ENCODE measurements at places on chromosomes 13 and 19.

GRCh38 chr13:33194820-33195692, 90.5 kb downstream of the STARD13 start:
- no peak for DNase-seq

- no peak for DNase-seq
These were observed 37.6 kb upstream of the FLT1 start for GRCh38 chr13:28532388-28533124.

DNA sequence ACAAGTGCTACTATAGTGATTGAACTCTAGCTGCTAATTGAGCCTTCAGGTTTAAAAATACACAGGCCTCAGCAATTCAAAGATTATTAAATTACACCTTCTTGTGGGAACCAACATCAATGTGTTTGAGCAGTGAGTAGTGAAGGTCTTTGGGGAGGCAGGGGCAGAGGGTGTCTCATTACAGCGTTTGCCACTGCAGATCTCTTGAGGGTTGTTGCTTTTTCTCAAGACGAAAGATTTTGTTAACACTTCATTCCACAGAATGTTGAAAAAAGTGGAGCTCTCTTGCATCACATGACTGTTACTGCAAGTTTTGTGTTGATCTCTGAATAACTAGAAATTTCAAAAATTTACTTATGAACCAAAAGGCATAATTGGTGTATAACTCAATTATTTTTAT, 253.6 kb downstream of the ATP8A2 start:
- DNase-seq, result no peak

DNA sequence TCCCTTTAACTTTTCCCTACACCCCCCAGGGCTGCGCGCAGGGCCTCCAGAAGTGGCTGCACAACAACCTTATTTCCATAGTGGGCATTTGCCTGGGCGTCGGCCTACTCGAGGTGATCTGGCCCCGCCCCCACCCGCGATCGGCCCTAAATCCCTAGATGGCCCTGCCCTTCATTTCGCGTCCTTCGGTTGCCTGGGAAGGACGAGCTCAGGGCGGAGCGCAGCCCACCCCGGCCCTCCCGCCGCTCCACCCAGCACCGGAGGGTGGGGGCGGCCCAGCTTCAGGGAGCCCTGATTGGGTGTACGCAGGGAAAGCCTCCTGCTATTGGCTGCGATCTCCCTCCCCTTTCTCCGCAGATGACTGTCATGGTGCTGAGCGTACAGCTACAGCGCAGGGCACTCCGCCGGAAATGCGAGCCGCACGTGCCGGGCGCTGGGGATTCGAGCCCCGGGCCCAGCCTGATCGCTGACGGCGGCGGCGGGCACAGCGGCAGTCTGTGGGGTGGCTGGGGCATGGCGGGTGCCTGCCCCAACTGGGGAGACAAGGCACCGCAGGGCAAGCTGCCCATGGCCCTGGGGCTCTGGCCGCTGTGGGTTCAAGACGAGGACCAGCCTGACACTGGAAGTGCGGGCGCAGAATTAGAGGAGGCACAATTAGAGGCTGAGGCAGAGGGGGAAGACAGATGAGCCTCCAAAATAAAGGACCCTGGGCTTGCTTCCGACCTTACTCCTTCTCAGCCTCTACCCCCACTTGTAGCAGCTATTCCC, 4.3 kb downstream of the CD37 start:
- no peak for DNase-seq

GRCh38 chr13:24671386-24672113, 8.7 kb upstream of the ATP12A start:
- DNase-seq, result peak; percentile 39

- DNase-seq, result no peak
These were observed 5.4 kb upstream of the PLAUR start for GRCh38 chr19:43675269-43675879.

DNA sequence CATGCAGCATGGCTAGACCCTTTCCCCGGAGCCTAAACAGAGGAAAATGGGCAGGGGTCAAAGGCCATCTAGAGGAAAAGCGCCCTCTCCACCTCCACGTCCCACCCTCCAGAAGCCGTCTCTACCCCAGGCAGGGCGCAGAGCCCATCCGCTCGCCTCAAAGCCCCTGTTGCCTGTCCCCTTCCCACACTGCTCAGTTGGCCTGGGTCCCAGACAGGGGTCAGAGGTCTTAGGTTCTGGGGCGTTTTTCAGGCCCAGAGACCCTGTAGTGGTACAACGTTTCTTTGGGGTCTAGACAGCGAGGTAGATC, 285 bp downstream of the TMEM143 start:
- DNase-seq, result no peak

- no peak for DNase-seq
These were observed 1255.8 kb downstream of the SLITRK5 start for GRCh38 chr13:88926890-88927502.

DNA sequence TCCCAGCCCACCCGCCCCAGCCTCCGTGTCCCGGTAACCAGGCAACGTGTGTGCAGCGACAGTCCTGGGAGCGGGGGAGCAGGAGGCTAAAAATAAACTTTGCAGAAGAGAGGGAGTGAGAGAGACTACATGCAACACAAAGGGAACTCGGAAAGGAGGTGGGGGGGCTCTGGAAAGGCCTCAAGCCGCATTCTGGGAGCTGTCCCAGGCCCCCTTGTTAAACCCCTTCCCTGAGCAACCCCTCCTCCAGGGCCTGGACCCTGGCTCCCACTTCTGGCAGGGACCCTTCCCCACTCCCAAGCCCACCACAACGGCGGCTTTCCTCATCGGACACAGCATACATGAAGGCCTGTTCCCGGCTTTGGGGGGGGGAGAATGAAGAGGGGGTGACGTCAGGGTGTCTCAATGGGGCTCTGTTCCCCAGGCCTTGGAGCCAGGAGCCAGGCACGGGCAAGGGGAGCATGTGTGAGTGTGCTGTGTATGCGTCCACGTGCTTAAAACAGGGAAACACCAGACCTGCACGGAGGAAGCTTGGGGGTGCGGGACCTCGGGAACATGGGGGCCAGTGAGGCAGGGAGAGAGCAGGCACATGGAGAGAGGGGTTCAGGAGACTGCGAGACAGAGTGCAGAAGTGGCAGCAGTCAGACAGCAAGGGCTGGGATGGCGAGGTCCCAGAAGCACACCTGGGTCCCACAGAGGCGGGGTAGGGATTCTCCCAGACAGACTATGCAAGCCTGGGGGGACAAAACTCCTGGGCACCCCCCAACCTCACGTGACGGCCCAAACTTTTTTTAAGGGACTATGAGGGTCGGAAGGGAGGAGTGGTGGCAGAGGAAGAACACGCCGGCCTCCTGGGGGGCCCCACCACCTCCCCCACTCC, 2.3 kb downstream of the ERF start:
- no peak for DNase-seq

DNA sequence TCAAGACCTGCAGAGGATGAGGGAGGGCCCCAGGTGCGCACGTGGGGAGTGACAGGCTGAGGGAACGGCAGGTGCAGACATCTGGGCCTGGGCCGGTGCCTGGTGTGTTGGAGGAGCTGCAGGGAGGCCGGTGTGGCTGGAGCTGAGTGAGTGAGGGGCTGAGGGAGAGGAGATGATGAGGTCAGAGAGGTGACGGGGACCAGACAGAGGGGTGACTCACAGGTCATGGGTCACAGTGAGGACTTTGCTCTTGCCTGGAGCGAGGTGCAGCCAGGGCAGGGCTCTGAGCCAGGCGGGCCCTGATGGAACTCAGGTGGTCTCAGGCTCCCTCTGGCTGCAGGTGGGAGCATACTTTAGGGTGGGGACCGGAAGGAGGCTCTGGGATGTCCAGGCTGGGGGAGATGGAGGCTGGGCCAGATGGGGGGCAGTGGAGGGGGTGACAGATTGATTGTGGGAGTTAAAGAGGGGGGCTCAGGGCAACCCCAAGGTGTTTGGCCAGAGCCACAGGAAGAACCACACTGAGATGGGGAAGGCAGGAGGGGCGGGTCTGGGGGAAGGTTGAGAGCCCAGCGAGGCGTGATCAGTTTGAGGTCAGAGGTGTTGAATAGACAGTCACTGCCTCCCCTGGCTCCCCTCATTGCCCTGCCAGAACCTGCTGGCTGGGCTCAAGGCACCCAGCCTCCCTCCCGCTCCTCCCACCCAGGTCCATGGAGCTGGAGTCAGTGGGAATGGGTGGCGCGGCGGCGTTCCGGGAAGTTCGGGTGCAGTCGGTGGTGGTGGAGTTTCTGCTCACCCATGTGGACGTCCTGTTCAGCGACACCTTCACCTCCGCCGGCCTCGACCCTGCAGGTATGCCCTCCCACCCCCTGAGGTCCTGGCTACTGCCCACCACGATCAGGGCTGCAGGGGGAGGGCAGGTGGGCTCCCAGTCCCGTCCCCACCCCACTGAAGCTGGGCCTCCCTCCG, 8.4 kb downstream of the ARHGAP33 start:
- DNase-seq, result no peak

DNA sequence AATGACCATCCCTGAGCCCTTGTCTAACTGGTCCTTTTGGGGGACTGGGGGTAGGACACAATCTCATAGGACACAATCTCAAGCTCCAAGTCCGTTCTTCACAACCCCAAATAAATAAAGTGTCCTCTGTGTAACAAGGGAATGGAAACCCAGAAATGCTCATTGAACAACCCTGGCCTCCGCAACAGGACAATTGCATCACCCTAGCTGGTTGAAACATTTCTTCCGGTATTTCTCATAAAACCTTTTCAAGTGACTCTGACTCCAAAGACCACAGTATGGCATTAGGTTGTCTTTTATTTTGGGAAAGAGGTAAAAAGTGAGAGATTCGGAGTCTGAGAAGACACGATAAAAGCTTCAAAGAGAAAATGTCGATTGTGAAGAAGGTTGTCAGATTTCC, 186.6 kb downstream of the ZNF536 start:
- no peak for DNase-seq

DNA sequence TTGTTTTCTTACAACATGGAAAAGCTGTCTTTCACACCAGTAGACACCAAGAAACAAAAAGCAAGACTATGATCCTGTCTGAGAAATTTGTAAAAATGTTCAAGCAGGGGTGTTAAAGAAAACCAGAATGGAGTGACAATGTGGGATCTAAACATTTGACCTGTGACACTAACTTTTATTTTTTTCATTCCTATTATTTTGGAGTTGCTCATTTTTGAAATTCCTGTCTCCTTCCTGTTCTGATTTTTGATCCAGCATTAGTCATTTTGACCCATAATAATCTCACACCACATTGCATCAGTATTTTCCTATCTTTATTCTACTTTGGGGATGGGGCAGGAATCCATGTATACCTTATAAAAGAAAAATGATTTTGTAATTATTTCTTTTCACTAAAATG, 164.2 kb downstream of the DLEU7 start:
- no peak for DNase-seq

GRCh38 chr13:102868366-102868936, 22.6 kb downstream of the ERCC5 start:
- DNase-seq, result no peak

DNA sequence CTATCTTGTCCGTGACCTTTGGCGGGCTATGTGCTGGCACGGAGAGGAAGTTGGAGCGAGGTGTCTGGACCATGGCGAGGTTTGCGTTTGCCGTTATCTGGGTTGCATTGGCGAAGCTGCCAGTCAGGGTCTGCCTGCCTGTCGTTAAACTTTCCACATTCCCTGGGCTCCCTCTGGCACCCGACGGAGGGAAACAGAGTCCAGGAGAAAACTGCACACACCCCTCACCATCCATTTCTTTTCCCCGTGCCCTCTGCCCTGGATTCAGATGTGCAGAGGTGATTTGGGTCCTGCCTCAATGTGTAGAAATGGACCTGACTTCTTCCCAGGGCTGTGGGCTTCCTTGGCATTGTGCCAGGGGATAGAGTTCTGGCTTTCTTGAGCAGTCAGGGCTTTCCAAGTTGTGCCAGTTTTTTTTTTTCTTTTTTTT, 142.4 kb downstream of the URI1 start:
- DNase-seq, result no peak

- no peak for DNase-seq
These were observed 370.4 kb downstream of the PCDH20 start for GRCh38 chr13:61045251-61045650.

DNA sequence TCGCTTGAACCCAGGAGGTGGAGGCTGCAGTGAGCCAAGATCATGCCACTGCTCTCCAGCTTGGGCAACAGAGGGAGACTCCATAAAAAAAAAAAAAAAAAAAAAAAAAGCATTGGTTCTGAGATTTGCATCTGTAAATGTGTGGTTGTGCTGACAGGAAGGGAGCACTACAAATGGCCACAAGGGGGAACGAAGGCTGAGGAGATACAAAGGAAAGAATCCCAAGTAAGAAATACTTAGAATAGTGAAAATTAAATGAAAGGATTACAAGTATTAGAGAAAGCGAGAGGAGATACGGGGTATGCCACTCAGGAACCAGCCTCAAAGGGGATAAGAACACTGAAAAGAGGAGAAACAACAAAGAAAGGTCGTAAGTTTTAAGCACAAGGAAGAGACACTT, 284.9 kb downstream of the KLF12 start:
- peak; percentile 25 for DNase-seq

DNA sequence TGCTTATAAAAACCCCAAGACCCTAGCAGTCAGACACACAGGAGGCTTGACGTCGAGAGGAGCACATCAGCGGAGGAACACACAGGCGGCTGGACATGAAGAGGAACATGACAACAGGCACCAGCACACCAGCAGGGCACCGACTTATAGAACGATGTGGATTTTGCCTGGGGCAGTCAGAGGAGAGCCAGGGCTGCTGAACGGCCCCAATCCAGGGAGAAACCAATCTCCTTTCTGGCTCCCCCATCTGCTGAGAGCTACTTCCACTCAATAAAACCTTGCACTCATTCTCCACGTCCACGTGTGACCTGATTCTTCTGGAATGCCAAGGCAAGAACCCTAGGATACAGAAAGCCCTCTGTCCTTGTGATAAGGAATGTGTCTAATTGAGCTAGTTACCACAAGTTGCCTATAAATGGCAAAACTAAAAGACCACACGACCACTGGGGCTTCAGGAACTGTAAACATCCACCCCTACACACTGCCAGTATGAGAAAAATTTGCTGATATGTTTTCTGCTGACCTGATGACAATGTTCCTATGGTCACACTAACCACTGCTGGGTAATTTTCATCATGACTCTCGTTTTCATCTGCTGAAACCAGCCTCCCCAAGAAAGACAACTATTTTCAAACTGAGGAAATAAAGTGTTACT, 35.8 kb upstream of the CEACAM21 start:
- no peak for DNase-seq

DNA sequence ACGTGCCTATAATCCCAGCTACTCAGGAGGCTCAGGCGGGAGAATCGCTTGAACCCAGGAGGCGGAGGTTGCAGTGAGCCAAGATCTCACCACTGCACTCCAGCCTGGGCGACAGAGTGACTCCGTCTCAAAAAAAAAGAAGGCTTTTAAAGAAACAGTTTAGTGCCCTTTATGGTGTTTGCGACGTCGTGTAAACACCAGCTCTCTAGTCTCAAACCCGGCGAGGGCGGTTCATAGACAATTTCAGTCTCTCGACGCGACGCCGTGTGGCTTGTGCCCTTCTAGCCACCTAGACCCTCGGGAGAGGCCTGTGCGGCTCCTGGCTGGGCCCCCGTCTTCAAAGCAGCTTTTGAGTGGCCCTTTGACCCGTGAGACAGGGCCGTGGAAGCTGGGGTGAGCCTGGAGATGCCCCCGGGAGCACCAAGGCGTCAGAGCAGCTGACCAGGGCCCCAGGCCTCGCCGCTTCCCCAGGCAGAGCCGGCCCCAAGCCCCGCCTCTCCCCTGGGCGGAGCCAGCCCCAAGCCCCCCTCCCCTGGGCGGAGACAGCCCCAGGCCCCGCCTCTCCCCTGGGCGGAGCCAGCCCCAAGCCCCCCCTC, 5.0 kb upstream of the MADCAM1 start:
- DNase-seq, result no peak
